ENCODE measurements at places on chromosomes 2 and 18.

- DNase-seq: no peak
Measured at GRCh38 chr2:180111901-180112300, 104.8 kb upstream of the CWC22 start.

DNA sequence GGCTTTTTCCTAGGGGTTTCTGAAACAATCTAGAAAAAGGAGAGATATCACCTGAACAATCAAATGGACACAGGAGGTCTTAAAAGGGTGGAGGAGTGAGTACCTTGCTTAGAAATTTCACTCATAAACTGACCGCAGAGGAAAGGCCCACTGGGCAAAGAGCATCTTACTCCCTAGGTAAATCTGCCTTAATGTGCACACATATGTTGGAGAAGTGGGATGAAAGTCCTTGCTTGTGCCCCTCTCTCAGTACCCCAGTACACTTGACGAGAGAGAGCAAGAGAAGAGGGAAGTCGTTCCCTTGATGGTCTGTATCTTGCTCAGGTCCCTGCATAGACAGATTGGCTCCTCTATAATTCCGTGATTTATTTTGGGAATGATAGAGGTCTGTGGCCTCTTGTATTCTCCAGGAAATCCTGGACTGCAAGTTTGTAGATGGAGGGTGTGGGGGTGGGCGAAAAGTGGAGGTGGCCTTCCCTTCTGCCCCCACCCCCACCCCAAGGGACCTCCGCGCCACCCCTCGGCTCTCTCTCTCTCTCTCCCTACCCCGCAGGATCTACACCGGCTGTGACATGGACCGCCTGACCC is 6.8 kb downstream of the TBR1 start:
- no peak for DNase-seq

GRCh38 chr2:165544897-165545296 is 75.4 kb downstream of the CSRNP3 start:
- DNase-seq: peak; percentile 12

- DNase-seq: no peak
Measured at GRCh38 chr2:186339716-186340115, 146.3 kb upstream of the ZC3H15 start.

GRCh38 chr2:223576873-223577272 is 25.3 kb downstream of the SCG2 start:
- DNase-seq: no peak

- peak; percentile 63 for DNase-seq
Measured at GRCh38 chr2:209525834-209526281, 102.0 kb downstream of the MAP2 start.

DNA sequence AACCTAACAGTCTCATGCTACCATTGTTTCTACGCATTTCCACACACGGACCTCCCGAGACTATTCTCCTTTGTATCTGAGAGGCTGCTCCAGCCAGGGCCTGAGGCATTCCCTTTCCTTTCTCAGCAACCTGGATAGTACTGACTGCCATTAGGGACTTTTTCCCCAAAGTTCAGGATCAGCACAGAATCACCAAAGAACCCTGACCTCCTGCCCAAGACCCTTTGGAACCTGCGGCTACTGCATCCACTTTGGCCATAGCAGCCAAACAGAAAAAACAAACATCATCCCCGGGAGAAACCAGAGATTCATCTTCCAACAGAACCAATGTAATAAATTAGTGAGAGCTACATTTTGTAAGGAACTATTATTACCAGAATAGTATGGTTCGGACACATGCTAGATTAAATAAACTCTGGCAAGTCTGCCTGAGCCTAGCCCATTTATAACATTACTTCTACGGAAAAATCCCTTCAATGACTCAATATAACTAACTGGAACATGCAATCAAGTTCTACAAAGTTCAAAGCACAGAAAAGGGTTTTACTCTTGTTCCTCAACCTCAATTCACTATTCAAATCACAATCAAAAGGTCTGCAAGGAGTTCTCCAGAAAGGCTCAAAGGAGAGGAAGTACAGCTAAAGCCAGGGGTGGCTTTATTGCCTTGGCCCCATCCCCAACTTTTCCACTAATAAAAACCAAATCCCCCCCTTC is 51.8 kb downstream of the LPIN2 start:
- no peak for DNase-seq

GRCh38 chr2:182359027-182359989 is 67.5 kb downstream of the PDE1A start:
- DNase-seq: no peak

GRCh38 chr2:219210196-219210885 is 3.8 kb downstream of the ZFAND2B start:
- no peak for DNase-seq

GRCh38 chr2:130972410-130972809 is 120.8 kb downstream of the FAM168B start:
- no peak for DNase-seq

- no peak for DNase-seq
Measured at GRCh38 chr2:7744827-7745226, 827.6 kb downstream of the RNF144A start.

- DNase-seq: peak; percentile 34
Measured at GRCh38 chr18:47284721-47285395, 33.4 kb upstream of the SKOR2 start.

DNA sequence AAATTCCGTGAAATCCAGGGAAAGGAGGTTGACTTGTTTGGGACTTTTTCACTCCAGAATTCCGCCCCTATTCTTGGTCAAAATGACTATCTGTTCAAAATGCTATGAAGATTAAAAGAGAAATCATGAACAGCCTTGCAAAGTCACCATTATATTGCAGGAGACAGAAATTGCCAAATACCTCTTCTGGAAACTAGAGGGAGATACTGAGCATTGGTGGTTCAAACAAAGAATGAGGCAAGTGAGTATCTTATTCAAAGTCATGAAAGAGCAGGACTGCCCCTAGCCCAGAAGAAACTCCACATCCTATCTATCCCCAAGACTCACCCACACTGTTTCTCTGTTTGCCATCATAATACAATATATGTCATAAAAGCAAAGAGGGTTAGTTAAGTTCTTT is 862.3 kb upstream of the POU3F3 start:
- no peak for DNase-seq
